Stimulated activated CD4-positive, alpha-beta T cell treated with anti-CD3 and anti-CD28 coated beads, TNF-alpha, amount 100 ng/mL, for 24 hours (primary cell): ENCODE measurements at places on chromosomes 5 and 9.

- no peak for DNase-seq
Measured at GRCh38 chr5:177607115-177607451, 7.2 kb downstream of the B4GALT7 start.

GRCh38 chr5:95870105-95870672 is 47.7 kb upstream of the GLRX start:
- peak; percentile 35 for DNase-seq

DNA sequence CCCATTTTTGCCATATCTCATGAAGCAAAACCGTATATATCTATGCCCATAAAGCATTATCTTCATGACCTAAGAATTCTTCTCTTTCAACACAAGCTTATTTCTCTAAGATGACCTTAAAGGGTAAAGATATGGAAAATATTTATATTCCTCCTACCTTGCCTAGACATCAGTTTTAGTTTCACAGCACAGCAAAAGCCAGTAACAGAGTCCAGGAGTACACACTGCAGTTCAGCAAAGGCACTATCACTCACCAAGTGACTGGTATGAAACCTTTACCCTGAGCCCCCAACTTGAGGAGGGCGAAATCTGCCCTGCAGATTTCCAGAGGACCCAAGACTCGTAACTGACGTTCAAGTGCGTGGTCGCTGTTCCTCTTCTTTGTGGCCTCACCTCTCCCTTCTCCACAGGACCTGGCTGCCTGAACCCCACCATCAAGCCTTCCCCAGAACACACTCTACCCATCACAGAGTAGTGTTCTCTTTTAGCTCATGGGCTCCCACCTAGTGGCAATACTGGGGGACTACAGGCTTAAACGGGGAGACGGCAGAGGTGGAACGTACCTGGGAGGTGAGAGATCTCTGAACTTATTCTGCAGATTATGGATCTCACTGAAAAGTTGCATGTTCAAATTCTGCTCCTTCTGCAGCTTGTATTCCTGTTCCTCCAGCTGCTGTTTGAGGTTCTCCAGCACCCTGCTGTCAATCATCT is 141.0 kb downstream of the CDK5RAP2 start:
- no peak for DNase-seq

GRCh38 chr5:58172946-58173345 is 286.9 kb downstream of the PLK2 start:
- DNase-seq = no peak

DNA sequence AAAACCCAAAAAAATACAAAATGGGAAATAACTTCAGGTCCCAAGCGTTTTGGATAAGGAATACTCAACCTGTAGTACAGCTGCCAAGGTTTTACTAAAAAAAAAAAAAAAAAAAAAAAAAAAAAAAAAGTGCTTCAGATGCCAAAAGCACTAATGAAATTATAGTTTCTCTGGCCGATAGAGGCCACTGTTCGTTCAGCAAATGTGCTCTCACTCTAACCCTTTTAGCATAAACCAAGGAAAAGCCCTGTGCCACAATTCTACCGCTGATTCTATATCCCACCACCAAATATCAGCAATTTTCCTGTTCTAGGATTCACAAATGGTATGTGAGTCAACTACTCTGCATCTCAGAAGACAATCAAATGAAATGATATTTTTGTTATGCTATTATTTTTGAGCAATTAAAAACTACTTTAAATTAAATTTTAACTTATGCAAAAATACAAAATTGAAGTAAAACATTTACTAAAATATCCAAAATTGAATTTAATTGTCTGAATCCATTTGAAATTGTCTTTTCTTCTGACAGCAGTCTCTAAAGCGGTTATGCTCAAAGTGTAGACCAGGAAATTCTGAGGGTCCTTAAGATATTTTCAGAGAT is 79.8 kb downstream of the RICTOR start:
- DNase-seq = no peak

DNA sequence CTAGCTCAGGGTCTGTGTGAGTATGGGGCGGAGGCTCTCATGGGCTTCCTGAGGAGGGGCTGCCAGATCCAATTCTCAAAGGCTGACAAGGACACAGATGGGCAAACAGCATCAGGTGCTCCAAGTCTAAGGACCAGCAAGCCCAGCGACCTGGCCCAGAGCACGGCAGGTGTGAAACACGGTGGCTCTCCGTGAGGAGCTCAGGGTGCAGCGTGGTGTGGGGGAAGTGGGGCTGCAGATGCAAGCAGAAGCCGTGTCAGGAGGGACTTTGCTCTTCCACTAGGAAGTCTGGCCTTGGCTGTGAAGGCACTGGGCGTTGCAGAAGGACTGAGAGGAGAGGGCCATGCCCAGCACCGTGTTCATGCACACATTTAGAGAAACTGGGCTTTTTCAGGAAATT is 420.0 kb downstream of the GADD45G start:
- DNase-seq = no peak

GRCh38 chr9:93907551-93908199 is 47.5 kb downstream of the BARX1 start:
- DNase-seq = no peak

GRCh38 chr5:54229041-54229780 is 81.2 kb downstream of the ARL15 start:
- peak; percentile 48 for DNase-seq

DNA sequence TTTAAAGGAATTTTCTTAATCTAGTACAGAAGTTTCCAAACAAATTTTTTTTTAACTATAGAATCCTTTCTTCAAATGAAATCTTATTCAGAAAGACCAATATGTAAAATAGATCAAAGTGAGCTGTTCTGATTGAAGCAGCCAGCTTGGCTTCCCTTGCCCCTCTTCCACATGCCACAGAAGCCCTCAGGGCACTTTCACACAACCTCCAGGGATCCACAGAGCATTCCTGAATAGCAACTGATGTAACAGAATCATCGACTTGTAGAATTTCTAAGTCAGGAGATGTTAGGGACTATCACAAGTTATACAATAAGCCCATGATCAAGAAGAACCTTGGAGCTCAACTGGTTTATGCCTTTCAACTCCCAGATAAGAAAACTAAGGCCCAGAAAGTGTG is 427.8 kb upstream of the C9orf72 start:
- no peak for DNase-seq

- no peak for DNase-seq
Measured at GRCh38 chr5:39475159-39475571, 50.4 kb upstream of the DAB2 start.

DNA sequence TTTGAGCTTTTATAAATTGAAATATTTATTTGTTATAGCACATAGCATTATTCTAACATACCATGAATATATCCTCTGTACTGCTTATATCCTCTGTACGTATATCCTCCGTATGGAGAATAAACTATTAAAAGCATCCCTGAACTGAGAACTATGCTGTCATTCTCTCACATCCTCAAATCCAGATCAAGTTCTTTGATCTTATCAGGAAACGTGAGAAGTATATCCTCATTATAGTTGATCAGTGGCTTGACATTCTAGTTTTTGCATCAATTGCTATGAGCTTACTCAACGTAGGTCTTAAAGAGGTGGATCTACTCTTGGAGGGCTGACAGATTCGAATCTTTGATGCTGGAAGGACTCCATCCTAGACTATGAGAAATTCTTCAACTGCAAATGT is 37.4 kb downstream of the IL7R start:
- DNase-seq = no peak

DNA sequence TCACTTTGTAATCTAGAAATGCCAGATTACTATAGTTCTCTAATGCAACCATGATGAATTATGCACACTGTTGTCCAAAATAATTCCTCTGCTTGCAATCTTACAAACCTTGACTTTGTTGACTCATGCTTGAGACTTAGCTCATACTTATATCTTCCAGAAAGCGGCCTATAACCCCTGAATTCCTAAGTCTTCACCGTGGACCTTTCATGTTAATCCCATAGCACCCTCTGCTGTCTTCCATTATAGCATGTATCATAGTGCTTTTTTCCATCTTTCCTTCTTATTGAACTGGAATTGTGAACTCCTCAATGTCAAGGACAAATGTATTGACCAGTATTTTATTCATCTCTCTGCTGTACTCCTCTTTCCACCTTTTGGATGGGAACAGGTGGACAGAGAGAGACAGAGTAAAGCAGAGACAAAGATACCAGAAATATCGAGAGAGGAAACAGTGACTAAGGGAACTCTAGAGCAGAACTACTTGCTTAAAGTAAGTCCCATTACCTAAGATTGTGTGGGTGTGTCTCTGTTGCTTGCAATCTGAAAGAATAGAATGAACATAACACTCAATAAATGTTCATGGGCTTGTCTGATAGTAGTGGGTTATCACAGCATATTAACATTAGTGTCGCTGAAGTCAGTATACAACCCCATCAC is 110.0 kb downstream of the LURAP1L start:
- DNase-seq = no peak

DNA sequence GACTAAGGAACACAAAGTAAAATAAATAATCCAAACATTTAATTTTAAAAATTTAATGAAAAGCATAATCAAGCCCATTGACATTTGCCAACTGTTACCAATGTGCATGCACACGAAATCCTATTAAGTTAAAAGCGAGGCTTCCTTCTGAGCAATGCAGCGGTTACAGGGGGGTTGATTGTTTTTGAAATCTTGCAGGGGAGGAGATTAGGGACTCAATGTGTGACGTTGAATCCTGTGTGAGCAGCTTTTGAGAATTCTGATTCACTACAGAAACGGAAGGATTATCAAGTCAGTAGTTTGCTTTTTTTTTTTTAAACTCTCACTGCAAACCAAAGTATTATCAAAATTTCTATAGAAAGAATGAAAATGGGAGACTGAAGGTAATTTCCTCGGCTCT is 109.5 kb downstream of the PRKACG start:
- no peak for DNase-seq

DNA sequence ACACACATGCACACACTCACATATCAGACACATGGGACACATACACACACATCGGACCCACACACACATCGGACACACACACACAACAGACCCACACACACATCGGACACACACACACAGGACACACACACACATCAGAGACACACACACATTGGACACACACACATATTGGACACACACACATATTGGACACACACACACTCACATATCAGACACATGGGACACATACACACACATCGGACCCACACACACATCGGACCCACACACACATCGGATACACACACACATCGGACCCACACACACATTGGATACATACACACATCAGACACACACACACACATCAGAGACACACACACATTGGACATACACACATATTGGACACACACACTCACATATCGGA is 12.8 kb upstream of the LAMC3 start:
- no peak for DNase-seq

GRCh38 chr5:122611406-122611805 is 163.5 kb upstream of the SNX2 start:
- DNase-seq = no peak

GRCh38 chr9:19648672-19649071 is 140.2 kb downstream of the SLC24A2 start:
- DNase-seq = no peak
